ENCODE measurements at places on chromosomes 2 and 18. TPM values are rescaled to one million over a fixed set of nuclear protein-coding genes. Genes with fewer than 3 reads are reported as not detected.

DGKD gene
- total RNA-seq = 24.3 TPM

NYAP2 gene
- total RNA-seq = 0.06 TPM

USP14 gene
- 38.5 TPM for total RNA-seq

REG3G gene
- 0.66 TPM for total RNA-seq

SIGLEC15 gene
- 4.7 TPM for total RNA-seq

ASB18 gene
- not detected for total RNA-seq

FARP2 gene
- total RNA-seq = 68.8 TPM

KLHL30 gene
- total RNA-seq = 2.0 TPM

RAB6C gene
- total RNA-seq = 0.23 TPM

STPG4 gene
- total RNA-seq = 0.20 TPM

SAG gene
- not detected for total RNA-seq

SLC20A1 gene
- total RNA-seq = 30.8 TPM

PSMA8 gene
- not detected for total RNA-seq

PROKR1 gene
- total RNA-seq = not detected

LYG2 gene
- not detected for total RNA-seq

ARHGAP28 gene
- 11.2 TPM for total RNA-seq

SLC38A11 gene
- total RNA-seq = 63.3 TPM

CRYGD gene
- not detected for total RNA-seq
